CD4-positive, alpha-beta T cell treated with Interleukin-21 for 1 hour (primary cell): ENCODE measurements at places on chromosomes 7 and 10.

DNA sequence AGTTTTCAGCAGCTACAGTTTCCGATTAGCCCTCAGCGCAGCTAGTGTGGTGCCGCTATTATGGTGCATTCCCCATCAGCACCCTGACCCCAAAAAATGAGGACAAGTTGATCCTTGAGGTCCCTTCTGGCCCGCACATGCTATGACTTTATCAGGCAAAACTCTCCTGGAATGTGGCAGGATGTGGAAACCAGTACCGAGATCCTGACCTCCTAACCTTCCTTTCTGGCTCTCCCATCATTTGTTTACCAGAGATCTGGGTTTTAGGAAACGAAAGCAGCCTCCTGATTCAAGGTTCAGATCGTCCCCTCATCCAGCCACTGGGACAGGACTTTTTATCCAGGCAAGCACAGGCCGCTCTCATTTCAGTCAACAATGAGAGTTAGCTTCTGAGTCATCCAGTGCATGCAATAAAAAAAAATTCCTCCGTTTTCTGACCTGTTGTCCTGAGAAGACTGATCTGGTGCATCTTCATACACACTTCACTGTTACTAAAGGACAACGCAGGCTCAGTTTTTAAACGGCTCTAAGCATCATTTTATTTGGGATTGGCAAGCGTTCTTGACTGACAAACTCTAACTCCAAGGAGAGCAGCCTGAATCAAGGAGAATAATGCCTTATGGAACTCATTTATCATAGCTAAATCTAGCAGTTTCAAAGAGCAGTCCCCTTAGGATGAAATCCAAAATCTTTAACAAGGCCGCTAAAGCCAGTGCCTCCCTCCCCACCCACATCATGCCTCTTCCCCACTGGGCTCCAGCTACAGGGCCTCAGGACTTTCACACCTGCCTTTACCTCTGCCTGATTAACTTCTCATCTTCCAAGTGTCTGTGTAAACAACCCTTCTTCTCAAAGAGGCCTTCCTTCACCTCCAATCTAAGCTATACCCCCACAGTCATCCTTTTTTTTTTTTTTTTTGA is 17.1 kb downstream of the PDLIM1 start:
- no peak for DNase-seq

DNA sequence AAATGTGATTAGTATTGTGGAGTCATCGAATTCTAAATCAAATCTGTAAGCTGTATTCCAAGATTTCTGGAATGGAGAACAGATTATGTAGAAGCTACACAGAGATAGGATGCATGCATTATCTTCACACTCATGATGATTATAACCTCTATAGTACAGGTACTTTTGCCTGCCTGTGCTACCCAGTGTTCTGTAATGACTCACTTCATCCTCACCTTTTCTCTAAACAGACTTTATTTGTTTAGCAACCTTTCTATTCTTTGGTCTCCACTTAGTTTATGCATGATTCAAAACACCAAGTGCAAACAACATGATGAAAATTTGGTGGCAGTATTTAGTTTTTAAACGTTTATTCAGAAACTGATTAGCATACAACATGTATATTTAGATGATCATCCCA is 68.4 kb upstream of the PRPS1L1 start:
- DNase-seq, result no peak

- DNase-seq, result no peak
Observed at GRCh38 chr10:124532106-124532641, 70.6 kb downstream of the LHPP start.

GRCh38 chr7:157013101-157013500 is 2.6 kb upstream of the MNX1 start:
- no peak for DNase-seq

DNA sequence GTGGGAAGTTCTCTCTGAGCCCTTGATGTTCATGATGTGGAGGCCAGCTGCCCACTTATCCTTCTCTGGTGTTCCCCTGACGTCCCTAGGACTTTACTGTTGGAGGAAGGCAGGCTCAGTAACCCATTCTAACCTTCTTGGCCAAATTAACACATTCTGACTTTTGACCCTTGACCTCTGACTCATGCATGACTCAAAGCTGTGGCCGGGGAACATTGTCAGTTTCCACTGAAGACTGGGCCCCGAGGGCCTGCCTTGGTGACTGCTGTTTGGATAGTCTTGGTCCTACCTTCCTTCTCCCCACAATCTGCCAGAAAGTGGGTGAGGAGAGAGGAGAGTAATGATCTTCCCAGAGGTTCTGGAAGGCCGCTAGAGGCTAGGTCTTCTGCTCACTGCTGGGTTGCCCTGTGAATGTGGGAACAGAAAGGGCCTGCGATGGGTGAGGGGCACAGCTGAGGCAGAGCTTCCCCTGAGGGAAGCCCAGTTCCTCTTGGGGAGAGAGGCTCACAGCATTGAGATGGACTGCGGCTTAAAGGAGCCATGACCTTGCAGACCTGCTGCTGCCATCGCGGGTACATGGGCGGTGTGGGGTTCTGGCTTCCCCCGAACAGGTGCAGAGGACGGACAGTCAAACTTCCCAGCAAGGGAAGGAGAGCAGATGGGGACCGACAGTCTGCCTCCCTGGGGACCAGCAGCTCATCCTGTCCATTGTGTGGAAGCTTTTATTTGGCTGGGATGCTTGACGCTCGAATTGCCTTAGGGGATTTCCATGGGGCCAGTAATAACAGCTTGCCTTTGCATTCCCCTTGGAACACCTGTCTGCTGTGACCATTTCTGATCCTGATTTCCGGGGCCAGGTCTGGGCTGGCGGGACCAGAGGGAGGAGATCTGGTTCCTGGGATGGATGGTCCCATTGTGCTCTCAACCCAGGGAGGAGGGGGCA is 43.8 kb downstream of the ADAMTS14 start:
- peak; percentile 1 for DNase-seq

- DNase-seq, result no peak
Observed at GRCh38 chr7:43039346-43039745, 73.1 kb upstream of the HECW1 start.
